ENCODE measurements at places on chromosomes 6 and 20.

DNA sequence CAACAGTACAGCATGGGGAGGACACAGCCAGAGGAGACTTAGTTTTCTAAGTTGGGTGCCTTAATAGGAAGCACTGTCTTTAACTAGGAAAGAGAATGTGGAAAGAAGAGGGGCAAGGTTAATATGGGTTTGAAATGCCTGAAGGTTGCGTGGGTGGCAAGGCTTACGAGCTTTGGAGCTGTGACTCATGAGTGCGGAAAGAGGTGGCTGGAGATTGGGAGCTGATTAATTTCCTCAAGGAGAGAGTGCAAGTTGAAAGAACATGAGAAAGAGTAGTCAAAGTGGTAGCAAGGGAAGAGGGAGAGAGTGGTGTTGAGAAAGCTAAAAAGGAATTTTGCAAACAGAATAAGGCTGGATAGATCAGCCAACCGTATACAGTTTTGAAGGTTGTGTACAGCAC is 315.1 kb upstream of the PRND start:
- no peak for DNase-seq

DNA sequence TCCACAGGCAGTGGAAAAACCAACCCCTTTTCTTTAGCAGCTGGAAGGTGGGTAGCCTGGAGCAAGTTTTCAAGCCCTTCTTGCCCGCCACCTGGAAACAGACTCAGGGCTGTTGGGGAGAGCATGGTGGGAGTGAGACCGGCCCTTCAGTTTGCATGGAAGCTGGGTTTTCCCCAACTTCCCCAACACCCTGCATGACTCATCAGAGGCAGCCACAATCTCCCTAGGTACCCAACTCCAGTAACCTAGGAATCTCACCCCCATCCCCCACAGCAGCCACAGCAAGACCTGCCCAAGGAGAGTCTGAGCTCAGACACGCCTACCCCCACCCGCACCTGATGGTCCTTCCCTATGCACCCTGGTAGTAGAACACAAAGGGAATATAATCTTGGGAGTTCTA is 86.3 kb upstream of the IRAK1BP1 start:
- DNase-seq: no peak

- DNase-seq: peak; percentile 72
Measured at GRCh38 chr6:7073821-7074525, 33.8 kb upstream of the RREB1 start.

GRCh38 chr20:17403461-17403860 is 127.7 kb downstream of the BFSP1 start:
- DNase-seq: no peak

DNA sequence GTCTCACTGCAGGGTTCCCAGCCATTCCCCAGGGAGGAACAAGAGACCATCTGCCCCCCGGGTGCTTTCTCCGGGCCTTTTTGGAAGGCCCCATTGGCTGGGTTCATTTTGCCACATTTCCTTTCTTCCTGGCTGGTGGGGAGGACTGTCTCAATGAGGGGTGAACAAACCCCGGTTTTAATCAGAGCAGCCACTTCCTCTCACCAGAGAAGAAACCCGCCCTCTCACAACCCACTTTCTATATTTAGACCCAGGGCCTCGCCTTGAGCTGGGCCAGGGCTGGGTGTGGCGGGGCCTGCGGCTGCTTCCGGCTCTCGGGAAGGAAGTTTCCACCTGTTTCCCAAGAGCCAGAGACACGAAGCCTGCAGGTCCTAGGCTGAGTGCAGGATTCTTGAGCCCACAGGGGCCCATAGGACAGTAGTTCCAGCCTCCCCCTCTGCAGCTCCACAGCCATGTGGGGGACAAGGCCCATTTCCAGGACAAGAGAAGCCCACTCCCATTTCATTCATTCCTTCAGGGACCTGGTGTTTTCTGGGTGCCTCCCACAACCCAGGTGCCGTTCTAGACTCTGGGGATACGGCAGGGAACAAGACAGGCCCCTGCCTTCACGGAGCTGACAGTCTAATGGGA is 41.8 kb downstream of the RBM38 start:
- DNase-seq: peak; percentile 81

DNA sequence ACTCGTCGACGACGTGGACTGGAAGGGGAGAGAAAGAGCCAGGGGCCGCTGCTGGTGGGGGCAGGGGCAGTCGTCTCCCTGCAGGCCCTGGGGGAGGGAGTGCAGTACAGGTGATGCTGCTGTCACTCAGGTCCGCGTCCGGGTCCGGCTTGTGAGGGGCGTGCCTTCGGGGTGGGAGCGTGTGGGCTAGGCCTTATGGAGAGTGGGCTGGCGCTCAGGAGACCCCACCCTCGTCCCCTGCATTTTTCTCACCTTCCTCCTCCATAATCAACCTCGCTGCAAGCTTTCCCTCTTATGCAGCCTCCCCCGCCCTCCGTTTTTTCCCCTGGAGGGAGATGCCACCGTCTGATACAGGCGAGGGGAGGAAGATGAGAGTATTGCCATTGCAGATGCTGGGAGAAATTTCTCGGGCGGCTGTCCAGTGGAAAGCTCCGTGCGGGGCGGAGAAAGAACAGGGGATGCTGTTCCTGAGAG is 632 bp downstream of the PCMT1 start:
- DNase-seq: no peak

- no peak for DNase-seq
Measured at GRCh38 chr6:44556046-44556445, 168.5 kb downstream of the CDC5L start.

DNA sequence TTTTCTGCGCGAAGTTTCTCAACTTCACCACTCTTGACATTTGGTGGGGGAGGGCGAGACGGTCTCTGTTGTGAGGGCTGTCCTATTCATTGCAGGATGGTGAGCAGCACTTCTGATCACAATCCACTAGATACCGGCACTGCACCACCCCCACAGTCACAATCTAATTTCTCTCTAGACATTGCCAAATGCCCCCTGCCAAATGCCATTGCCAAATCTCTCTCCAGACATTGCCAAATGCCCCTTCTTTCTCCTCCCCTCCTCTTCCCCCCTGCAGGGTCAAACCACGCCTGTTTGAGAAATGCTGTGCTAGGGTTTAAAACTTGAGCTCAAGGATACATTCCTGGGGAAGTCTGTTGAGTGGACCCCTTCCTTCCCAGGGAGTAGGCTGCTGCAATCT is 603.5 kb upstream of the CDH4 start:
- DNase-seq: no peak

- no peak for DNase-seq
Measured at GRCh38 chr6:50030777-50031562, 9.2 kb upstream of the DEFB110 start.

DNA sequence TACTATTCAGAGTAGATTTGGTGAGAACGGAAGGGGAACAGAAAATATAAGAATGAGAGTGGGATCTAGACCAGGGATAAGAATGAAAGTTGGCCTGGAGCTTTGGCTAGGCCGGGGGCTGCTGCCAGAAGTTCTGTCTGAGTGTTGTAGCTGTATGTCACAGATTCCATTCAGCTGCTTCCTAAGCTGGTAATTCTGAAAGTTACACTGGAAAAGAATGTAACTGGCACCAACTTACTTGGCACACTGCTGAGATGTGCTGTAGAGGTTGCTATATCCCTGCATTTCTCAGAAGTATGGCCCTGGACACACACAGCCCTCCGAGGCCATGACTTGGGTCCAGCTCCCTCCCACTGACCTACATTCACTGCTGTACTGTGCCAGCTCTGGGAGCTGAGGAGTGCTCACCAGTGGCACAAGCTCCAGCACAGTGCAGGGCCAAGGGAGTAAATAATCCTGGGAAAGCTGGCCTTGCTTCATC is 25.8 kb upstream of the TMEM217 start:
- DNase-seq: no peak

DNA sequence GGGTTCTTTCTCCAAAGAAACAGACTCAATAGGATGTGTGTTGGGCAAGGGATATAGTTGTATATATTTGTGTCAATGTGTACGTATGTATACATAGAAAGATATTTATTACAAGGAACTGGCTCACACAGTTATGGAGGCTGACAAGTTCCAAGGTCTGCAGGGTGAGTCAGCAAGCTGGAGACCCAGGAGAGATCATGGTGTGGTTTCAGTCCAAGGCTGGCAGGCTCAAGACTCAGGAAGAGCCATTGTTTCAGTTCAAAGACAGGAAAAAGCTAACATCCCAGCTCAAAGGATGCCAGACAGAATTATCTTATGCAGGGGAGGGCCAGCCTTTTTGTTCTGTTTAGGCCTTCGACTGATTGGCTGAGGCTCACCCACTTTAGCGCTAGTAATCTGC is 89.9 kb upstream of the RALGAPA2 start:
- no peak for DNase-seq

DNA sequence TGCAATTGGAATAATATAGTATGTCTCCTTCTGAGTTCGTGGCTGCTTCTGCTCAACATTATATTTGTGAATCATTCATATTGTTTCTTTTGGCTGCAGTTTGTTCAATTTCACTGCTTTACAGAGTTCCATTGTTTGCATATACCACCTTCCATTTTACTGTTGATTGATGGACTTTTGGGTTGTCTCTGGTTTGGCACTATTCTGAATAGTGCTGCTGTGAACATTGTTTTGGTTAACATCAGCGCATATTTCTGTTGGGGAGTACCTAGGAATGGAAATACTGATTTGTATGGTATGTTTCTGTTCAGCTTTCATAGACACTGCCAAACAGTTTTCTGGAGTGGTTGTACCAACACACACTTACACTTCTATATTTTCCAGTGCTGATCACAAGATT is 46.9 kb downstream of the UST start:
- no peak for DNase-seq
